ENCODE measurements at places on chromosomes 11 and 22.

DNA sequence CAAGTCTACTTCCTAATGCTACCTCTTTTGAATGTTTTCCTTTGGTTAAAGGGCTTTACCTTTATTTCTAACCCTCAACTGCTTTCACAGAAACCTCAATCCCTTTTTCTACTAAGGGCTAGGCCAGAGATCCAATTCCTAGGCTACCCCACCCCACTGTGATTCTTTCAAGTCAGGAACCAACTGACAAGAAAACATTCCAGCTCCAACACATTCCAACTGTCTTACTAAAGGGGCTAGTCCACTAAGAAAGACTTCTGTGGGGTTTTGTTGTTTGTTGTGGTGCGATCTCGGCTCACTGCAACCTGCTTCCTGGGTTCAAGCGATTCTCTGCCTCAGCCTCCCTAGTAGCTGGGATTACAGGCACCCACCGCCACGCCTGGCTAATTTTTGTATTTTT, 151.3 kb downstream of the APOL5 start:
- no peaks in the 10 kb centered on the region for H3K4me1 ChIP-seq
- H3K27me3 ChIP-seq: peaks cover 3% of the 10 kb centered on the region
- no peak for DNase-seq
- H3K27ac ChIP-seq: no peak overlapping the region
- no peaks in the 10 kb centered on the region for H3K36me3 ChIP-seq

DNA sequence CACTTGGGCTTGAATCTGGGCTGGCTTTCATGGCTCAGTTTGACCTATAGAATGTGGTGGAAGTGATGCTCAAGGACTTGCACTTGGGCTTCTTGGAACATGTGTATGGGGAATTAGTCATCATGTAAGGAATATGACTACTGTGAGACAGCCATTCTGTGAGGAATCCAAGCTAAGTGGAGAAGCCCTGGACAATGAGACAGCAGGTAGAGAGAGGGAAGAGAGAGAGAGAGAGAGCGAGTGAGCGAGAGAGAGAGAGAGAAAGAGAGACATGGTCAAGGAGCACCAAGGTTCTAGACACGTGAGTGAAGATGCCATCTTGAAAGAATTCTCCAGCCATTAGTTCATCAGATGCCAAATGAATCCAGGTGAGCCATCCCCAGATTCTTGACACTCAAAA, 261.6 kb upstream of the SORL1-AS1 start:
- H3K27me3 ChIP-seq: no peaks in the 10 kb centered on the region
- H3K4me1 ChIP-seq: no peaks in the 10 kb centered on the region
- no peak overlapping the region for H3K4me3 ChIP-seq

DNA sequence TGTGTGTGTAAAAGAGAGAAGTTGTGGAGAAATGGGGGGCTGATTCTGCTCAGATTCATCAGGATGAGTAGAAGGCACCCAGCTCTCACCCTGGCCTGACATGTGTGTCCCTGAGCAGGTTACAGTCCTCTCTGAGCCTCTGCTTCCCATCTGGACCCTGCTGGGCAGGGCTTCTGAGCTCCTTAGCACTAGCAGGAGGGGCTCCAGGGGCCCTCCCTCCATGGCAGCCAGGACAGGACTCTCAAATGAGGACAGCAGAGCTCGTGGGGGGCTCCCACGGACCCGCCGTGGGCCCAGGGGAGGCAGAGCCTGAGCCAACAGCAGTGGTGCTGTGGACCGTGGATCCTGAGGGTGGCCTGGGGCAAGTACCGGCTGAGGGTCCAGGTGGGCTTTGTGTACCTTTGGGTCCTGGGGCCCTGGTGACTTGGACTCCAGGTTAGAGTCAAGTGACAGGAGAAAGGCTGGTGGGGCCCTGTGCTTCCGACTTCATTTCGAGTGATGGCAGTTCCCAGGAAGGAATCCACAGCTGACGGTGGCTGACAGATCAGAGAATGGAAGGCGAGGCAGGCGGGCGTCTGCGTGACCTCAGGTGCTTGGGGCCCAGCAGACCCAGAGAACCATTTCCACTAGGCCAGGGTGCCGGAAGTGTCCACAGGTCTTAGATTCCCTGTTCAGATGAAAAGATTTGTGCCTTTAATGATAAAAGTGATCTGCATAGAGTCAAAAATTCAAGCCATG, 21.9 kb downstream of the NEAT1 start:
- H3K4me3 ChIP-seq: no peak overlapping the region
- peak overlapping the region; percentile 83 for H3K27ac ChIP-seq
- H3K36me3 ChIP-seq: peaks cover 24% of the 10 kb centered on the region
- DNase-seq: no peak
- H3K27me3 ChIP-seq: no peaks in the 10 kb centered on the region
- peaks cover 33% of the 10 kb centered on the region for H3K4me1 ChIP-seq

- DNase-seq: peak; percentile 12
- no peaks in the 10 kb centered on the region for H3K4me1 ChIP-seq
- H3K36me3 ChIP-seq: peaks cover 45% of the 10 kb centered on the region
- H3K27ac ChIP-seq: no peak overlapping the region
These were observed 26.9 kb downstream of the SNAP29 start for GRCh38 chr22:20885557-20886323.
